ENCODE measurements at places on chromosomes 2 and 18.

DNA sequence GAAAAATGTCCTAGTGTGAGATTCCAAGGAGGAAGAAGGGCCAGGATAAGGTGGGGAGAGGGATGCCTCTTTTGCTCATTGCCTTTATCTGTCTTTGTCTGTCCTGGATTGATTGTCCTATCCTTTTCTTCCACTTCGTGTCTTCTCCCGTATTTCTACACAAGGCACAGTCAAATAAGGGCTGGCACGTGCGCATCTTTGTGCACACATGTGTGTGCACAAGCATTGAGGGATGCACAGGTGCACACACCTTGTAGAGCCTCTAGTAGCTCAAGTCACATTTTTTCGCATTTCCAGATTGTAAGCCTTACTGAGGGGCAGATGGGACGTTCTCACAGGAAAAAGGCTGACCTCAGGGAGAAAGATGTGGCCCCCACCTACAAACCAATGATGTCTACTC is 170.2 kb upstream of the TNP1 start:
- no peak for DNase-seq

DNA sequence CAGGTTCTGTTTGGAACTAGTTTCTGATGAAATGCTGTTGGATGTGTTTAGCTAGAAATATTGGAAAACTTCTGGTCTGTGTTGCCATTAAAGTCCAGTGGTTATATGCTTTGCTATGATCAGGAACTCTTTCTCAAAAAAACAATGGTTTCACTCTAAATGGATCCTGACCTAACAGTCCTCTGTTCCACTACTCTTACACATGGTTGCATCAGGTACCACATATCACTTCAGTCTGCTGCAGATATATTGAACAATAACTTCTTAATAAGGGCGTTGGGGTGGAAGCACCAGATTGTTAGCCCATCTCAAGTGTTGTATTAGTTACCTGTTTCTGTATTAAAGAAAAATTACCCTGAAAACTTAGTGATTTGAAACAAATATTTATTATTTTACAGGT is 676.6 kb upstream of the GCFC2 start:
- no peak for DNase-seq

- no peak for DNase-seq
These were observed 16.4 kb downstream of the GALNT3 start for GRCh38 chr2:165777522-165778186.

GRCh38 chr2:212357606-212358005 is 181.0 kb downstream of the ERBB4 start:
- no peak for DNase-seq

GRCh38 chr2:33298233-33298632 is 178.2 kb upstream of the RASGRP3 start:
- DNase-seq: peak; percentile 39

DNA sequence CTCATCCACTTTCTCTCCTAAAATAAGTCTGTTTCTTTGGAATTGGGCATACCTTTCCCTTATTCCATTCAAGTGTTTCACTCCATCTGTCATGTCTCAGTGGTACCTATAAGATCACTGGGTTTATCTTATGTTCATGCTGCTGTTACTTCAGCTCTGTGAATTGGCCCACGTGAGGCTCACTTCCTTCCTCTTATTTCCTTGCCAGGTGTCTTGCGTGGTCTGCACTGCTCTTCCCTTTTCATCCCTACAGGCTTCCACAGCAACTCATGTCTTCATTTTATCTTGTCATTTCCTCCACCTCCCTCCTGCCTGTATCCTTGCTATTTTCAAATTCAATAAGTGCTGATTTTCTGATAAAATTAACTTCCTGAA is 159.1 kb upstream of the ALPP start:
- no peak for DNase-seq

GRCh38 chr2:150878356-150878755 is 383.3 kb downstream of the RBM43 start:
- DNase-seq: peak; percentile 84

GRCh38 chr2:171512014-171512413 is 10.3 kb upstream of the CYBRD1 start:
- no peak for DNase-seq

DNA sequence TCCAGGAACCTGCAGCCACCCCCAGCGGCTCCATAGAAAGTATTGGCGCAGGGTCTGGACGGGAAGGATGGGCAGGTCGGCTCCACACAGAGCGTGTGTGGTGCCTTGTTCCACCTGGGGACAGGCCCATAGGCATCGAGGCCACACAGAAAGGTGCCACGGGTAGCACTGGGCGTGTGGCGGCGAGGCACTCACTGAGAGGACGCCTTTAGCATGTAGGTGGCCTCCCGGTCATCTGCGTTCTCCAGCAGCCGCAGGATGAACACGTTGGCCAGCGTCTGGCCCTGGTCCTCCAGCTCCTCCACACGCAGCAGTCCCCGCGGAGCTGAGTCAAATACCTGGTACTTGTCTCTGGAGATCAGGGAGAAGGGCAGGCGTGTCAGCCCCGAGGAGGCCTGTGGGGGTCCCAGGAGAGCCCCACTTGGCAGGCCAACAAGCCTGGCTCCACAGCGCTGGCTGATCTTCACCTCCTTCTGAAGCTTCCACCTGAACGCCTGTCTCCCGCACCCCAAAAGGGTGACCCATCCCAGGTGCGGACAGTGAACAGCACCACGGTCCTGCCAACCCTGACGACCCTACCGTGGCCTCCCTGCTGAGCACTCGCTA is 13.2 kb downstream of the SNORC start:
- no peak for DNase-seq

GRCh38 chr2:236503100-236503499 is 66.5 kb upstream of the ACKR3 start:
- DNase-seq: no peak

- DNase-seq: no peak
These were observed 96.5 kb downstream of the DLGAP1 start for GRCh38 chr18:4358618-4359017.

DNA sequence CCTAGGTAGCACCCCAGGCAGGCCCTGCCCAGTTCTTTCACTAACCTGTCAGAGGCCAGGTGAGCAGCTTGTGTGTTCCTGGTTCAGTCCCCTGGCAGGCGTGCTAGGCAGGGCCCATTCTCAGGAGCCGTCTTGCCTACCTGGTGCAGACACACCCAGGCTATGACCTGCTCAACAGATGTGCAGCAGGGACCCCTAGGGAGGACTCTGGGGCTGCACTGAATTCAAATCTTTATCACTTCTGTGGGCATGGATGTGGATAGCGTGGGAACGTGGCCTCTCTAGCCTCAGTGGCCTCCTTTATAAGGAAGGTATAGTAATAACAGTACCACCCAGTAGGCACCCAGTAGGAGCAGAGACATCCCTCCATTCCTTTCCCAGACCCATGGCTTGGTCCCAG is 48.4 kb downstream of the PLEKHB2 start:
- no peak for DNase-seq

DNA sequence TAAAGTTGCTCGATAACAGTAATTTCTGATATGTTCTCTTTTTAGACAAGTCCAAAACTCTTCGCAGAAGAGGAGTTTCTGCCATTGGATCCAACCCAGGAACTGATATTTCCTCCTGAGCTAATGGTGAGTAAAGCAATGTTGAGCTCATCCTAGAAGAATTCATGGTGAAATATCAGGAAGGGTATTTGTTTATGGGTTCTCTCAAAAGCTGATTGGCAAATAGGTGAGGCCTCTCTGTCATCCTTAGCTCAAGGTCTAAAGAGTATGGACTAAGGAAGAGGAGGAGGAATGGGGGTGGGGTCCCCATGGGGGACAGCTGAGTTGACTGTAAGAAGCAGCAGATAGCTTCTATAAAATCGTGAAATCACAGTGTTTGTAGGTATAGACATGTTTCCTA is 18.2 kb downstream of the AOX1 start:
- peak; percentile 91 for DNase-seq

DNA sequence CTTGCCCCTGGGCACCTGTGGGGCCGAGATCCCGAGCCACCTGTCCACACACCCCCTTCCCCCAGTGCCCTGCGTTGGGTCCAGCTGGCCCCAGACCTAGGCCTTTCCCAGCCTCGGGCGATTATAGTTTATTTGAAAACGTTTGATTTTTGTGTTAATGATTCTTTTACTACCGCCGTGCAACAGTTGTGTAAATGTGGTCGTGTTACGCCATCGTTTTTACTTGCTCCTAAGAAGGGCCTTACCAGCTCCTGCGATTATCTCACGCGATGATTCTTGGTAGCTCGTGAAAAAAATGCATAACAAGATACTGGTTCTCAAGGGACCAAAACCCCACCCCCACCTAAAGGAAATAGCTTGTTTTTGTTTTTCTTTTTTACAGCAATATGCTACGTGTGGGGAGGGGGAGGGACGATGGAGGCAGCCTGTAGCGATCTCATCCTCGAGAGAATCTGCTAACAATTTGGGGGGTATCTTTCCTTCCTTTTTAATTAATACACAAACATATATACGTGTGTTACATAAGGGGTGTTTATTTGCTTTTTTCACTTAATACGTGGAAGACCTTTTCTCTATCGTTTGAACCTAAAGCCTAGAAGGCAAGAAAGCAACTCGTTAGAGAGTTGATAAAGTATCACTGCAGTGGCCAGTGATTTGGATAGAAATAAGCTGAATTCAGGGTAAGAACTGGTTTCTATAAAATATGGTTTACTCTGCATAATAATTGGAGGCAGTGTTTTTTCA is 1.0 kb downstream of the ZDBF2 start:
- peak; percentile 71 for DNase-seq

- peak; percentile 72 for DNase-seq
These were observed 21.6 kb upstream of the SULT1C2 start for GRCh38 chr2:108267101-108267500.

GRCh38 chr2:202158796-202159195 is 79.6 kb downstream of the SUMO1 start:
- DNase-seq: peak; percentile 29

GRCh38 chr18:31097666-31098065 is 4.6 kb downstream of the DSC2 start:
- no peak for DNase-seq

- DNase-seq: no peak
These were observed 179.2 kb downstream of the RIT2 start for GRCh38 chr18:42936289-42936688.

DNA sequence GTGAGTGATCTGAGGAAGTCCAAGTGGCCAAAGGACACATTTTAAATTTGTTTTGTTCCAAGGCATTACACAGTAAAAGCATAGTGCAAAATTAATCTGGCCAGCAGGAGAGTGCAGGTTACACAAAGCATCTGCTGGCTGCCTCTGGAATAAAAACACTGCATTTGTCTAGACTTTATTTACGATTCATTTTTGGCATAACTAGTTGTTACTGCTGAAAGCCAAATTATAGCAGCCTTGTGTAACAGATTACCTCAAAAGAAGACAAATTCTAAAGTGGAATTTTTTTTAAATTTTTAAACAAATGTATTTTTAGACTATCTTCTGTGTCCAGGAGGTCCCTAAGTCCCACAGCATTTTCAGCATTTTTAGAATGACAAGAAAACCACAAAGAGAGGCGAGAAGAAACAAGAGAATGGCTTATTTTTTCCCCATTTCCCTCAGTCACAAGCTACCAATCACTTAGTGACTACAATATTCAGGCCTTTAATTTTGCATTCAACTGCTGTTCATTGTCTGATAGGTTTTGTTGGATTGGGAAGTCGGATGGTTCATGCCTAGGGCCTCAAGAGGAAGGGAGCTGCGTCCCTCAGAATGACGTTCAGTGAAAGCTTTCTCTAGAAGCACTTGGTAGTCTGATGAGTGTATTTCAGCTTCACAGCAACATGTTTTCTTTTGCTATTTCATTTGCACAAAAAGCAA is 46.0 kb downstream of the TMEFF2 start:
- peak; percentile 45 for DNase-seq

- no peak for DNase-seq
These were observed 191.2 kb upstream of the TPO start for GRCh38 chr2:1222056-1222455.

- no peak for DNase-seq
These were observed 39.8 kb upstream of the TBC1D8 start for GRCh38 chr2:101190747-101191516.

DNA sequence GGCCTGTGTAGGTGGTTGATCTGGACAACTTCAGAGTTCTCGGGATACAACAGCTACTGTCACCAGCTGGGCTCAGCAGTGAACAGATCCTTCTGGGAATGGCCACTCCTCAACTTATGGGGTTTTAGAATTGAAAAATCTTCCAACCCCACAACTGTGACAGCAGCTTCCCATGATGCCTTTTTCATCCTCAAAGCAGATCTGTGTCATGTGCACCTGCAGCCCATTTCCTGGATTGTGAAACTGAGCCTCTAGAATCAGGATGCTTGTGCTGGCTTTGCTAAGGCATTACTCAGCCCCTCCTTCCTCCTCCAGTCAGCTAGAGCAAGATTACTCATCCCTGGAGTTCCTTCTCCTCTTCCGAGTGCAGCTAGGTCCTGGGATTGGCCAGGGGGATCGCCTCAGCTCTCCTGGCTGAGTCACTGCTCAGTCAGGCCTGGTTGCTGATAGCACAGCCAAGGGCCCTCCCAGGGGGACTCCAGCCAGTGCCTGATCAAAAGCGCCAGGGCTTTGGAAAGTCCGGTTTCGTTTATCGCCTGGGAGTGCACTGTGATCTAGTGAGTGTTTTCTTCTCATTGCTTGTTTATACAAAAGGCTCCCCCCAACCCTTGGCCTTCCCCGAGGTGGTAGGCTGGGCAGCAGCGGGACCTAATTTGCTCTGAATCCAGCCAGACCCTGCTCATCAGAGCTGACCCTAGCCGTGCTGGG is 2.4 kb upstream of the LPIN1 start:
- DNase-seq: peak; percentile 100

DNA sequence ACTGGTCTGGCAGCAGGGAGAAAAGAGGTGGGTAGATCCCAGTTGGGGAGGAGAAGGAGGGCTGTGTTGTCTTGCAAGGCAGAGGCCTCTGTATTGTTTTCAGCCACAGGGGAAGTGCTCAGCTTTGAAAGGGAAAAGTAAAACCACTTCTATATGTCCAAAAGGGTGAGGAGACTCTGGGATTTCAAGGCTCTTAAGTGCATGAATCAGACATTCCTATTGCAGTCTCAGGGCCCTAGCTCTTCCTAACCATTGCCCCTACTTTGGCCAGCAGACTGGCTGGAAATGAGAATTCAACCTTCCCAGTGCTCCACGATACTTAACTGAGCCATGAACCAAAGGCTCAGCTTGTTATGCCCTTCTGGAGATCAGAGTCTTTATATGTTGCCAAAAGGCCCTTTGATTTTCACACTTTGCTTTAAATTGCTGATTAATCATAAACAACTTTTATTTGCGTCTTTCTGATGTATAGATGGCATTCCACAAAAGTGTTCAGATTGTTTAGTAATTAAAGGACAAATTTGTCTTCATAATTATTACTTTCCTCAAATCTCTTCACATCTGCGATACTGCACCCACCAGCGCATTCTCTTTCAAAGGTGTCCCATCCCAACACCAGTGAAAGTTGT is 313.8 kb upstream of the MMADHC start:
- peak; percentile 23 for DNase-seq

- no peak for DNase-seq
These were observed 63.2 kb downstream of the G6PC2 start for GRCh38 chr2:168964251-168964807.

Data from cardiac fibroblast (primary cell).